Hair follicular keratinocyte (primary cell): ENCODE measurements at places on chromosomes 11 and 22. TPM values are rescaled to one million over a fixed set of nuclear protein-coding genes. Genes with fewer than 3 reads are reported as not detected.

Gene FGF3
- not detected in 2 replicates for total RNA-seq

Gene TRIM22
- total RNA-seq = 18.9 and 41.5 TPM in 2 replicates

Gene SYNGR1
- total RNA-seq = 0.70 TPM in 1 of 2 replicates, not detected in the other

Gene TEAD1
- 28.9 and 38.6 TPM in 2 replicates for total RNA-seq

Gene LRRC75B
- 14.9 and 37.1 TPM in 2 replicates for total RNA-seq

Gene IL17REL
- total RNA-seq = not detected in 2 replicates

Gene C11orf91
- not detected in 2 replicates for total RNA-seq

Gene MS4A1
- not detected in 2 replicates for total RNA-seq

Gene OR4C13
- not detected in 2 replicates for total RNA-seq

Gene MMP11
- total RNA-seq = 0.38 and 0.47 TPM in 2 replicates

Gene TRIM29
- 178 and 186 TPM in 2 replicates for total RNA-seq

Gene FGF19
- 0.15 and 0.16 TPM in 2 replicates for total RNA-seq

Gene DNAJB7
- not detected in 2 replicates for total RNA-seq

Gene APOL1
- total RNA-seq = not detected in 2 replicates

Gene CALCB
- total RNA-seq = 0.31 TPM in 1 of 2 replicates, not detected in the other

Gene ZNF70
- 0.99 and 2.3 TPM in 2 replicates for total RNA-seq

Gene PSMD13
- 153 and 187 TPM in 2 replicates for total RNA-seq

Gene MIAT
- 0.08 and 0.16 TPM in 2 replicates for total RNA-seq

Gene GALNT18
- 35.5 and 38.8 TPM in 2 replicates for total RNA-seq

Gene GSTT2B
- total RNA-seq = 2.4 and 6.5 TPM in 2 replicates

Gene TBX10
- not detected in 2 replicates for total RNA-seq

Gene KCNJ1
- total RNA-seq = 0.08 TPM in 1 of 2 replicates, not detected in the other

Gene CASP1
- total RNA-seq = 40.6 and 50.5 TPM in 2 replicates

Gene SYT8
- total RNA-seq = 0.70 and 3.3 TPM in 2 replicates

Gene ST14
- total RNA-seq = 85.2 and 88.1 TPM in 2 replicates

Gene SCGB1A1
- total RNA-seq = not detected in 2 replicates

Gene HSPB2
- not detected in 2 replicates for total RNA-seq

Gene SERHL2
- 1.4 and 2.3 TPM in 2 replicates for total RNA-seq

Gene SLC25A45
- total RNA-seq = 0.23 and 1.4 TPM in 2 replicates

Gene CD248
- 0.47 and 1.3 TPM in 2 replicates for total RNA-seq

Gene C22orf42
- not detected in 2 replicates for total RNA-seq

Gene DEPDC7
- total RNA-seq = 7.3 and 18.9 TPM in 2 replicates

Gene TREH
- total RNA-seq = not detected in 2 replicates

Gene ZP1
- total RNA-seq = not detected in 2 replicates

Gene PDGFD
- total RNA-seq = 0.15 TPM in 1 of 2 replicates, not detected in the other

Gene LDHAL6A
- total RNA-seq = not detected in 2 replicates

Gene APOC3
- total RNA-seq = not detected in 2 replicates

Gene CELSR1
- total RNA-seq = 25.6 and 52.6 TPM in 2 replicates

Gene MN1
- 8.8 and 22.3 TPM in 2 replicates for total RNA-seq

Gene C1QTNF4
- total RNA-seq = 0.08 and 0.16 TPM in 2 replicates

Gene LMO1
- not detected in 2 replicates for total RNA-seq

Gene NLRP6
- not detected in 2 replicates for total RNA-seq

Gene CDKN1C
- 0.65 and 2.6 TPM in 2 replicates for total RNA-seq

Gene DDI1
- not detected in 2 replicates for total RNA-seq

Gene ESAM
- not detected in 2 replicates for total RNA-seq

Gene UBQLN3
- not detected in 2 replicates for total RNA-seq

Gene GNAZ
- 0.08 TPM in 1 of 2 replicates, not detected in the other for total RNA-seq

Gene GGTLC3
- total RNA-seq = not detected in 2 replicates

Gene GNG3
- not detected in 2 replicates for total RNA-seq

Gene MYBPC3
- total RNA-seq = not detected in 2 replicates

Gene E2F8
- total RNA-seq = 1.0 and 3.3 TPM in 2 replicates

Gene TMPRSS4
- total RNA-seq = 0.08 and 0.15 TPM in 2 replicates

Gene OR8G5
- not detected in 2 replicates for total RNA-seq

Gene GAL
- total RNA-seq = 5.4 and 6.1 TPM in 2 replicates
